ENCODE measurements at places on chromosomes 2 and 18. TPM values are rescaled to one million over a fixed set of nuclear protein-coding genes. Genes with fewer than 3 reads are reported as not detected.

DNA sequence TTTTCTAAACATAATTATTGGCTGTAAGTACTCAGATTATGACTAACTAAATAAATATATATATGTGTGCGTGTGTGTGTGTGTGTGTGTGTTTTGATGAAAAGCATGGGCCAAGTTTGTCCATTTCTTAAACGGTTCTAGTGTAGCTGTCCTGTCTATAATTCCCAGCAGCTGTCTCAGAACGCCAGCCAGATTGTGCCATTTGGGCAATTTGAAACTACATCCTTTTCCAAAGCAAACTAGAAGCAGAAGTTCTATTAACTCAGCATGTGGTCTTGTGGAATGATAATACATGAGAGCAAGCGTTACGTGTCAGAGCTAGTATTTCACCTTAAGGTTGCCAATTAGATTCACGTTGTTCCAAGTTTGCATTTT is 1.7 kb downstream of the ARHGAP28 start:
- DNase-seq, result no peak

DNA sequence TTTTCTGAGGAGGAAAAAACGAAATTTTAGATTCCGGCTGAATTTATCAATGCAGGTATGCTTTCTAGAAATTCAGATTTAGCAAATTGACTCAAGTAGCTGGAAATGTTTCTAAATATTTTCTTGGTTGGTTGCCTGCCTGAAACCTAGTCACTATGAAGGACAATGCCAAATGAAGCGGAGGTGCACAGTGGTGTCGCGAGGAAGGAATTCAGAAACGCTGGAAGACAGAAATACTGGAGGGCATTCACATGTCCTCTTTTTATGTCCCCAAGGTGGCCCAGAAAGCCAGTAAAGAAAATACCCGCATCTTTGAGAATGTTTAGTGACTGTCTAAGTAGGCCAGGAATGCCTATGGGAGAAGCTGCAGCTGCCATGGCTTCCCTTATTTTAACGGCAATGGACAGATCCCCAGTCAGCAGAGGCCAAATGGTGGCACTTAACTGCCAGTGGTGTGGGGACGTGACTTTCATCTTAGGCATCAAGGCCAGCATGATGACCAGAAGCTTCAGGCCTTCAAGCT is 15.8 kb upstream of the EFR3B start:
- no peak for DNase-seq

- DNase-seq, result no peak
Observed at GRCh38 chr18:39396168-39396567, 1830.6 kb upstream of the CELF4 start.

- no peak for DNase-seq
Observed at GRCh38 chr2:60482222-60482621, 71.2 kb downstream of the BCL11A start.

GRCh38 chr2:98282109-98282508 is 64.1 kb upstream of the CNGA3 start:
- DNase-seq, result no peak

GRCh38 chr2:206276169-206276942 is 1.9 kb downstream of the ZDBF2 start:
- no peak for DNase-seq

ALK gene
- not detected for total RNA-seq

EHBP1 gene
- 17.4 TPM for total RNA-seq

DNA sequence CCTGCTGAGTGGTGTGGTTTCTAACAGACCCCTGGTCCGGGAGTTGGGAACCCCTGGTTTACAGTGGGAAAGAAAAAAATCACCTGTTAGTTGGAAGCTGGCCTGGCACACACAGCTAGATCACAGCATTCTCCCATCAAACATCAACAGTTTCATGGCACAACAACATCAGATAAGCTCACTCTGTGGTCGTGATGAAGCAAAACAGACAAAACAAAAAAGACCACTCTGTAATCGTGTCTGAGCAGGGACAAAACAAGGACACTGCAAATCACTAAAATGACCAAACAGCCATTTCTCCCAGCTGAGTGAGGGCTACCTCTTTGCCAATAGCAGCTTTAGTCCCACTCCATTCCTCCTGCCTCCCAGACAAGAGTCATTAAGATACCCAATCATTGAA is 9.0 kb upstream of the IMPACT start:
- no peak for DNase-seq

ST6GAL2 gene
- not detected for total RNA-seq
